ENCODE measurements at places on chromosomes 16 and 17.

DNA sequence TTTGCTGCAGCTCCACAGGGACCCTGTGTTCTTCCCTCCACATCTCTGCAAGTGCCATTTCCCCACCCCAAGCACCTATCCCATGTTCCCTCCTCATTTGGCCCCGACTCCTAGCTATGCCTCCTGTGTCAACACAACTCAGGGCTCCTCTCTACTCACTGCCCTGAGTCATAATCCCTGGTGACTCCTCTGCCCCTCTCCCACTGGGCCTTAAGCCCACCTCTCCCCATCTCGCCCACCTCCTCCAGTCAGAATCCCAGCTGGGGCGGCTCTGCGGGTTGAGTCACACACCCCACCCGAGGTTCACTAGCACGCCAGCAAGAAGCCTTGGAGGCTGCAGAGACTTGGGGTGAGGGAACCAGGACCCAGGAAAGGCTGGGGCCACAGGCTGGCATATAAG lies 346.2 kb downstream of the FOXL1 start:
- no peak for DNase-seq

- peak; percentile 71 for DNase-seq
These were observed 44.9 kb downstream of the OTOA start for GRCh38 chr16:21708533-21709115.

DNA sequence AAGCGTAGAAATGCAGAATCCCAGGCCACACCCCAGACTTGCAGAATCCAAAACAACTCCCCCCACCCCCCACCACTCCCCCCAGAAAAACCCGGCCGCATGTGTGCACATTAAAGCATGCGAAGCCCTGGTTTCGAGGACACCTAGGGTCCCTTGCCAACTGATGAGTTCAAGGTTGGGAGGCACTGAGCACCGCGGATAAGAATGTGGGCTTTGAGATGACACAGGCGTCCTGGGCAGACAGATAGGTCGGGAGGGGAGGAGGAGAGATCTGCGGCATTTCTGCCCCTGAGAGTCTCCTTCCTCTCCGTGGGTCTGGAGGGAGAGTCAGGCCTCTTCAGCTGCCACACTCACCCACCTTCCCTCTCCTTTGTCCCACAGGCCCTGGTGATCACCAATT lies 98.3 kb downstream of the ABCC1 start:
- no peak for DNase-seq

- DNase-seq: no peak
These were observed 165.5 kb upstream of the TBX2 start for GRCh38 chr17:61233991-61234750.

GRCh38 chr17:30954046-30954830 lies 16.6 kb upstream of the RNF135 start:
- DNase-seq: no peak

- no peak for DNase-seq
These were observed 26.3 kb upstream of the METRNL start for GRCh38 chr17:83053021-83053681.

GRCh38 chr16:83539736-83540490 lies 267.9 kb upstream of the HSBP1 start:
- no peak for DNase-seq

DNA sequence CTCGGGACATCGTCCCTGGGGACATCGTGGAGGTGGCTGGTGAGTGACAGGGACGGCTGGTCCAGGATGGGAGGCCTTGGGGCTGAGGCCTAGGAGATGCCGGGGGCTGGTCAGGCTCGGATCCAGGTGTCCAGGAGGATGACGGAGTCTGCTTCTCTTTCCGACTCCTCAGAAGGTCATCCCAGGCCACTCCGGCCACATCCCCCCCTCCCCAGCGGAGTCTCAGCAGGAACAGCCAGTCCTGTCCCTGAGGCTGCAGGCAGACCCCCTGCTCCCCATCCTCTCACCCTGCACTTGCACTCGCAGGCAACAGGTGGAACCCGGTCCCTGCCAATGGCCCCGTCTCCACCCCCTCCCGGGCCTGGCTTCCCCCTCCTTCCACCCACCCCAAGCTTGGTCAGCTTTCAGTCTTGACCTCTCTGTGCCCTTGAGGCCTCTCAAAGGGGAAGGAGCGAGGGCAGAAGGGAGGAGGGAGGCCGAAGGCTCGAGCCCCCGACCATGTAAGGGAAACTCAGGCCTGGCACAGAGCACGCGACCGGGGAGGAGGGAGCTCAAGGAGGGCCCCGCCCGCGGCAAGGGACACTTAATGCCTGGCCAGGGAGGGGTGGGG lies 4.4 kb downstream of the ATP2A1 start:
- DNase-seq: no peak

DNA sequence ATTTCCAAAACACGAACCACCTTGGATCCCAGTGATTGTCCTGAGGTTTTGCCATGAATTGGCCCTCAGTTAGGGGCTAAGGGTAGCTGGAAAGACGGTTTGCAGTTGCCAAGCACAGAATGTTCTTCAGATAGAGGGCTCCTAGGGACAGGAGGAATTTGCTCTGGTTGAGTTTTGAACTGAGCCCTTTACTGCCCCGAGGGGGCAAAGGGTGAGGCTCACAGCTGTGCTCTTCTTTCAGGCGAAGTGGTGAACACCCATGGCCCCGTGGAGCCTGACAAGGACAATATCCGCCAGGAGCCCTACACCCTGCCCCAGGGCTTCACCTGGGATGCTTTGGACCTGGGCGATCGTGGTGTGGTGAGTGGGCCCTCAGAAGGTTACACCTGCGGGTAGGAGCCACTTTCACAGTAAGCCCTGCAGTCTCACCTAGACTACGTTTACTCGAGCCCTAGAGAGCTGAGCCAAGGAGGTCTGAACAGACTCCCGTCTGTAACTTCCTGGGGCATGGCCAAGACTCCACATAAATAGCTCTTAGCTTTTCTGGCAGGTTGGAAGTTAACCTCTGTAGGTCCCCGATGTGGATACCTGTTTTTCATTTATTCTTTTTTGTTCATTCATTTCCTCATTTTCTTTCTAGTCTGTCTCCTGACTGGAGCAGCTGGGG lies 32.5 kb downstream of the NMT1 start:
- DNase-seq: no peak

GRCh38 chr16:48136547-48137360 lies 19.0 kb downstream of the ABCC12 start:
- no peak for DNase-seq

GRCh38 chr16:47519996-47520679 lies 59.0 kb downstream of the PHKB start:
- no peak for DNase-seq

DNA sequence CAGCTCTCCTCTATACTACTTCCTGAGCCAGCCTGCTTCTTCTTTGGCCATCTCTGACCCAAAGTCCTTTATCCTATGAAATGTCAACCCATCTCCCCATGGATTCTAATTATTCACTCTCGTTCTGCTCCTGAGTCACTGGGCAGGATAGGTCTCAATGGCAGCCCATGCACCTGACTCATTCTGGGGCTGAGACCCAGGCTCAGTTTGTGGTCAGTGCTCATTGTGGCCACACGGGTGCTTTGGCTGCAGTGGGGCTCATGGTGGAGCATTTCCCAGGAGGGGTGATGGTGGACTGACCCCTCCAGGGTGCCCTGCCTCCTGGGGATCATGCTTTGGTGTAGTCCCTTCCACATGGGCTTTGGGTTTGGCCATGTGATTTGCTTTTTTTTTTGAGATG lies 154.8 kb upstream of the WSCD1 start:
- no peak for DNase-seq

DNA sequence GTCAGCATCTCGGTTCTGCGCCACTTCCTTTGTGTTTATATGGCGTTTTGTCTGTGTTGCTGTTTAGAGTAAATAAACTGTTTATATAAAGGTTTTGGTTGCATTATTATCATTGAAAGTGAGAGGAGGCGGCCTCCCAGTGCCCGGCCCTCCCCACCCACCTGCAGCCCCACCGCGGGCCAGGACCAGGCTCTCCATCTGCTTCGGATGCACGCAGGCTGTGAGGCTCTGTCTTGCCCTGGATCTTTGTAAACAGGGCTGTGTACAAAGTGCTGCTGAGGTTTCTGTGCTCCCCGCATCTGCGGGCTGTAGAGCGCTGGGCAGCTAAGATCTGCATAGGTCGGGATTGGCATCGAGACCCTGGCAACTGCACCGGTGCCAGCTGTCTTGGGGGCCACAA lies 8.2 kb upstream of the BAIAP3 start:
- DNase-seq: no peak

DNA sequence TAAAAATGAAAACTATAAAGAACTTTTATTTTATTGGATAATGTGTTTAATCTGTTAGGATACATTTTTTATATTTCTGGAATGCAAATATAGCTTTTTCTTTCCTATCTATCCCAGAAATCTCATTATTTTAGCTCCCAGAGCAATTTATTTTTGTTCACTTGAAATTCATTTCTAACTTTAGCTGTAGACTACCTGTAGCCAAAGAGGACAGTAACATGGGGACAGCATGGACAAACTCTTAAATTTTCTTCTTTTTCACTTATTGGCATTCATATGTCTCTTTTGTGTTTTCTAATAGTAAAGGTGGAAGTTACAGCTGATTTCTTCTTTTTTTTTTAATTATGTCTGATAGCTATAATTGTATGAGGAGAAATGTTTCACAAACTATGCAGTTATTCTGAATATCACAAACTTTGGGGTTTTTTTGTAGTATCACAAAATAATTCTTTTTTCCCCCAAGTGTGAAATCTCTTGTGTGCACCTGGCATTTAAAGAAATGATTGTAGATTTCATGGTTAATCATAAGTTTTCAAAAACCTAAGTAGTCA lies 55.4 kb downstream of the VMP1 start:
- no peak for DNase-seq

DNA sequence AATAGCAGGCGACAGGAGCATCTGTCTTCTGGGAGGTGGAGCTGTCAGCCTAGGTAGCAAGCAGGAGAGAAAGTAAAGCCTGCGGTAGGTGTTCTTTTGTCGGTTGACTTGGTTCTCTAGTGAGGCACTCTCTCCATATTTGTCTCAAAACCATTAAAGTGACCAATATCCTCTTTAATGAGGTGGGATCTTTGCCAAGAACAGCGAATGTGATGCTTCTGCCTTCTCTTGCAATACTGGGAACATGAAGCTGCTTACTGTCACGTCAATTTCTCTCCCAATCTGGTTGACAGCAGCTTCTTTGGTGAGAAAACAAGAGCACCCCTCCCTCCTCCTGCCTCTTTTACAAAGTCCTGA lies 176.7 kb downstream of the ABCC12 start:
- no peak for DNase-seq

GRCh38 chr16:89358030-89359005 lies 132.0 kb downstream of the ANKRD11 start:
- DNase-seq: peak; percentile 71

- DNase-seq: no peak
These were observed 8.4 kb downstream of the PRR29 start for GRCh38 chr17:64006361-64007088.

DNA sequence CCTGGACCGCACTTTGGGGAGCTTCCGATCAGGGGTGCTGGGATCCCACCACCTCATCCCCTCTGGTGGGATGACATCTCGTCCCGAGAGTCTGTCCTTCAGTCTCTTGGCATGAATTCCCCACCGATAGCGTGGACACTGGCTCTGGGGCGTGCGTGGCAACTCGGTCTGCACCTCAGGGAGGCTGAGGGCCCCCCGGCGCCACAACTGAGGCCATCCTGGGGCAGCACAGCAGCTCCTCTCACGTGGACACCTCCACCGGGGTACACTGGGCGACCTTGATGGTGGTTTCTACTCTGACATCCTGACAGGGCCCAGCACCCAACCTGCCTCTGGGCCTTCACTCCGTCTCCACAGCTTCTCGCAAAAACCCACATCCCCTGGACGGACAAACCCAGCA lies 8.6 kb downstream of the PDIA2 start:
- no peak for DNase-seq

- no peak for DNase-seq
These were observed 138.4 kb downstream of the PHKB start for GRCh38 chr16:47599512-47599911.

DNA sequence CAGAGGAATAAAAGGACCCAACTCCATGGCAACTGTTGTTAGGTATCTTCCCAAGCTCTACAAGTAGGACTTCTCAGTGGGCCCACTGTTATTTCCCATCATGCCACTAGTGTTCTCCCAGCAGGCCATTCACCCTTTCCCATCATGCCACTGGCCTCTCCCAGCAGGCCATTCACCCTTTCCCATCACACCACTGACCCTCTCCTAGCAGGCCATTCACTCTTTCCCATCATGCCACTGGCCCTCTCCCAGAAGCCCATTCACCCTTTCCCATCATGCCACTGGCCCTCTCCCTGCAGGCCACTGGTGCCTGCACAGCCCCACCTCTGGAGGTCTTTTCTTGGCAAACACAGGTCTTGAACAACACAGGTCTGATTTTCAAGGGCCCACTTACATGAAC lies 36.3 kb downstream of the IFT140 start:
- no peak for DNase-seq

GRCh38 chr17:5139458-5139732 lies 23.6 kb downstream of the USP6 start:
- no peak for DNase-seq

DNA sequence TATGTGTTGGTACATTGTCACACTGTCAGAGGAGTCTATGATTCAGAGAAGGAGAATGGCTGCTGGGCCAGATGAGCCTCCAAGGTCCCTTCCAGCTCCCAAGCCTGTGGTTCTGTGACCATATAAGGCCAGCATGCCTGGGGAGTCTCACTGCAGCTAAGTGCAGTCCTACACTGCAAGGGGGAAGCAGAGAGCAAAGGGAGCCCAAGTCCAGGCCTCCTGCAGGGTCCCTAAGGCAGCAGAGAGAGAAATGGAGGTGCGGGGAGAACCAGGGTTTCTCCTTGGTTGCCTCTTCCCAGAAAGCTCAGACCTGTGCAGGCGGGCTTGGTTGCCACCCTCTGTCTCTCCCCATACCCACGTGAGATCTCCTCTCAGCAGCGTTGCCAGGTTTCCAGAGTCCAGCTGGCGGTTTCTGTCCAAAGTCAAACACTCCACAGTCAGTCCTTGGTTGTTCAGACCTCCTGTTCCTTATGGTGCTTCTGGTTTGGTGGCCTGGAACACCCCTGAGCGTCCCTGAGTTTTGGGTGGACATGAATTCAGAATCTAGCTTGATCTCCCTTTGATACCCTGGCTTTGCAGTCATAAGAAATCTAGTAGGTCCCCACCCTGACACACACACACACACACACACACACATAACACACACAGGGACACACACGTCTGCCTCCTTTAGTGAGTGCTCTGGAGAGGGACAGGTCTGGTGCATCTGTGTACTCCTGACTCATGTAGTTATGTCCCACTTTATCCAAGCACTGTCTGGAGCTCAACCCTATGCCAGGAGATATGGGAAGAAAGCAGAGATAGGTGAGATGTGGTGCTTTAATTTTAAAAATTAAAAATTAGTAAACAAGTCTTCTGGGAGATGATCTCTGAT lies 78.8 kb downstream of the GNAO1 start:
- DNase-seq: no peak

DNA sequence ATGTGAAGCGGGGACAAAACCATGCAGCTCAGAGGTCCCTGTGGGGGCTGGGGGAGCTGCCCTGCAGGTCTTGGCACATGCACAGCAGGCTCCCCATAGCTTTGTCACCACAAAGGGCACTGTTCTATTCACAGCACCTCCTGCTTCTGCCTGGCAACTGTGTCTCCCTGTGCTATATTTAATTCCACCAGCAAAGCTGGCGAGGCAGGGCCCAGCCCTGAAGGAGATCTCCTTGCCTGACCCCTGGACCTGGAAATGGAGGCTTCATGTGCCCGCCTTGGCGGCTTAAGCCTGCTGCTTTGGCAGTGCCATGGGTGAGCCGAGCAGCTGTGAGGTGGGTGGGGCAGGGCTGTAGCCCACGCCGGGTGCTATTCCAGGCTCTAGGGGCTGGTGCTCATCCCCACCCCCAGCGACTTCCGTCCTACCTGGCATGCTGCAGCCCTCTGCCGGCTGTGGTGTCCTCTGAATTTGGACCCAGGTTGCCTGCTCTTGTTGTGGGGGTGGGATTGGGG lies 6.8 kb downstream of the LDHD start:
- DNase-seq: no peak

- peak; percentile 45 for DNase-seq
These were observed 59.0 kb downstream of the TANGO6 start for GRCh38 chr16:68902003-68902968.

Data from CD4-positive, CD25-positive, alpha-beta regulatory T cell (primary cell).